NB4 (cell line): ENCODE measurements at places on chromosomes 6 and 20.

GRCh38 chr20:16107172-16107870, 465.9 kb downstream of the KIF16B start:
- no peak for DNase-seq

- DNase-seq: no peak
Observed at GRCh38 chr20:36311854-36312723, 6.0 kb downstream of the DLGAP4 start.

- peak; percentile 21 for DNase-seq
Observed at GRCh38 chr20:47688385-47689381, 96.6 kb downstream of the SULF2 start.

GRCh38 chr20:11001764-11002540, 328.2 kb upstream of the JAG1 start:
- peak; percentile 96 for DNase-seq

DNA sequence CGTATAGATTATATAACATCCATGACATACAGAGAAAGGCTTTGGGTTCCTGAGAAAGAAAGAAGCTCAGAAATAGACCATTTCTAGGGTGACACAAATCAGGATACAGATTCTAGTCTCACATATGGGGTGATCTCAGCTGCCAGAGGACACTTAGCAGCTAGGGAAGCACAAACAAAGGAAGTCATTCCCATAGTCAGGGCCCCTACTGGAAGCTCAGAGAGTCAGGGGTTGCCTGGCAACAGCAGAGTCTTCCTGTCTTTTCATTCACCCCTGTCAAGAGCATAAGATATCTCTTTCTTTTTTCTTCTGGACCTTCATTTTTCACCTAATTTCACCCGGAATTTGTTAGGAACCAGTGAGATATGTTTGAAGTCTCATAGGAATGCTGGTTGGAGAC, 81.9 kb upstream of the IYD start:
- no peak for DNase-seq

DNA sequence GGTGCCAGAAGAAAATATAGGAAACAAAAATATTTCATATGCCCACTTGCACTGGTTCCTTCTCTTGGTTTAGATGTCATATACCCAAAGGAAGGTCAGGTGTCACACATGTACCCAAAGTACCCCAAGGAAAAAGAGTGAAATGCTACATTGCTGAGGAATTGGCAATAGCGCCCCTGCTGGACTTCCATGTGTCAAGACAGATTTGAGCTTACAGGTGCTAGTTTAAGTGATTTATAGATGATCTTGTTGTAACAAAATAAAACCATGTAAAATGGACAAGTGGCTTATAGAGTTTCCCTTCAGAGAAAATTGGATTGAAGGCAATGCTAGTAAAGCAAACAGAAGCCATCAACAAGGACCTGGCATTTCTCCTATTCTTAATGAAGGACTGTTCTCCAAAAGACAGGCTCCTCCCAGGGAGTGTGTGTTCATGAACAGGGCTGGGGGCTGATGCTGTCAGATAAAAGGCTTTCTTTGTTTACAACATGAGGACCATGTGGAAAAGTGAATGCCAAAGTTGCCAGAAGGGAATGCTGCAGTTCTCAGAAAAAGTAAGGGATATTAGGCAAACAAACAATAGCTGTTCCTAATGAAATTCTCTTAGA, 64.3 kb upstream of the PAK5 start:
- DNase-seq: peak; percentile 23

- DNase-seq: no peak
Observed at GRCh38 chr6:109255087-109255486, 127.2 kb downstream of the CD164 start.

GRCh38 chr6:140052736-140053729, 678.6 kb upstream of the CITED2 start:
- peak; percentile 41 for DNase-seq

DNA sequence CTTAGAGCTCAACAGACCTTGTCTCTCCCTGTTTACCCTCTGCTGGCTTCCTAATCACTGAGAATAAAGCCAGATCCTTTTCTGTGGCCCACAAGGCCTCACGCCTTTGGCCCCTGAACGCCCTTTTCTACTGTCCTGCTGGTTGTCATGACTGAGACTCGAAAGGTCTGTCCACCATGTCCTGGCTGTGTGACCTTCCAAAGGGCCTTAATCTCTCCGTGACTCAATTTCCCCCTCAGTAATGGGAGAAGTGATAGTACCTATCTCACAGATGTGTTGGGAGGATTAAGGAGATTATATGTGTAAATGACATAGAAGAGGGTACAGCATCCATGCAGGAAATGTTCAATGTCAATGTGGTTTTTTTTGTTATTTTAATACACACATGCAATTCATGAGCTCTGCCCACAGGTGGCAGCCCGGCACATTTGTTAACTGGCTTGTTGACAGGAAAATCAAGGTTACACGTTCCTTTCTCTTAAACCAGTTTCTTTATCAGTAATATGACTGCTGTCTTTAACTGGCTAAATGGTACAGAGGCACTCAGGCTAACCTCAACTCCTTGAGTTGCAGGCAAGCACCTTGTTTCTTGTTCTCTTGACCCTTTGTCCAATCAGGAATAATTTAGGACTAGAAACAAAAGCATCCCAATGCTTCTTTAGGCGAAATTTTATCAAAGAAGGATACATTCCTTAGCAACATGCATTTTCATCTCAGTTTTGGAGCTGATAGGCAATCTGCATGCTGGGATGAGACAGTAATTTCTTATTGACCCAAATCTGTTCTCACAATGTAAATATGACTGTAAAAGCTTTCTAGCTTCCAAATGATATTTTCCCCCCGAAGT, 16.6 kb downstream of the SLC22A1 start:
- DNase-seq: peak; percentile 63

GRCh38 chr6:91387290-91388059, 800.6 kb upstream of the MAP3K7 start:
- no peak for DNase-seq

DNA sequence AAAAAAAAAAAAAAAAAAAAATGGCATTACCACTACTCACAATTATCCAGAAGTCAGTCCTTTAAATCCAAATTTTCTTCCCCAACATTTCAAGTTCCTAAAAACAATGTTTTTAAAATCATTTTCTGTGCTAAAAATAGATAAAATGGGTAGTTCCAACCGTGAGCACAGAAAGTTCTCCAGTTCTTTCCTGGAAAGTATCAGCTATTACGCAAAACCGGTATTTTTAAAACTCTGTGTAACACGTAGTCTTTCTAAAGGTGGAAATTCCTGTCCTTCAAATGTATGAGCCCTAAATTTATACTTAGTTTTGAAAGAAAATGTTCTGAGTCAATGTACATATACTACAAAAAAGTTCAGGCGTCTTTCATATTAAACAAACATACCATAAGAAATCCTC, 83.5 kb upstream of the SCAF8 start:
- DNase-seq: no peak

DNA sequence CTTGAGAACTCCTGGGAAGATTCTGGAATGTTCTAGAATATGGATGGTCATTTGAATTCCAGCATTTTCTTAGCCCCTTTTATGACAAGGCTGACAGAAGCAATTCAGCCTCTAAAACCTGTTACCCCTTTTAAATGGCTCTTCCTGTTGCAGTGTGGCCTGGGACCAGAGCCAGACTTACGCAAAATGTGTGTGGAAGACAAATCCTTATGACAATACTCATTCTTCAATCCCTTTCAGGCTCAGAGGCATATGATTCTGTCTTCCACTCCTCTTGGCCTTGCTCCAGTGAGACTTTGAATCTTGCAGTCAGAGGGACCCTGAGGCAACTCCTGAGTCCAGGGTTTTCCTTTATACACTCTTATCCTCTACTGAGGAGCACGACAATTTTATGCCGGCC, 287.0 kb downstream of the CLIC5 start:
- DNase-seq: no peak

- DNase-seq: peak; percentile 57
Observed at GRCh38 chr6:64520050-64520449, 884.4 kb downstream of the PHF3 start.

GRCh38 chr6:101386982-101387381, 6.5 kb upstream of the GRIK2 start:
- DNase-seq: no peak

DNA sequence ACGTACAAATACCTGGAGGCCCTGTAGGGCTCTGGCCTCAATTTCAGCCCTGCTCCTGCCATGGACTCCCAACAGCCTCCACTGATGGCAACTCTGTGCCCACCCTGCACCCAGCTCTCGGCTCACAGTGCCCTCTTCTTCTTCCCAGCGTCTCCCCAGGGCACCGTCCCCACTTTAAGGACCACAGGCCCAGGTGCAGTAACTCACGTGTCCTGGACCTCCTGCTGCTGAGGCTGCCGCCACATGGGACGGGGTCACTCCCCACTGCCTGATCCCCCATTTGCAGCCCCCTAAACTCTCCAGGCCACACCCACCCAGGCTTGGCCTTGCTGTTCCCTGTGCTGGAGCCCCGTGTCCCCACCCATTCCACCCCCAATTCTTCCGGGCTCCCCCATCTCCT, 223.4 kb downstream of the PREX1 start:
- no peak for DNase-seq

- DNase-seq: no peak
Observed at GRCh38 chr20:25005661-25006060, 13.1 kb upstream of the APMAP start.

GRCh38 chr6:88562353-88563276, 396.5 kb upstream of the CNR1 start:
- DNase-seq: no peak

DNA sequence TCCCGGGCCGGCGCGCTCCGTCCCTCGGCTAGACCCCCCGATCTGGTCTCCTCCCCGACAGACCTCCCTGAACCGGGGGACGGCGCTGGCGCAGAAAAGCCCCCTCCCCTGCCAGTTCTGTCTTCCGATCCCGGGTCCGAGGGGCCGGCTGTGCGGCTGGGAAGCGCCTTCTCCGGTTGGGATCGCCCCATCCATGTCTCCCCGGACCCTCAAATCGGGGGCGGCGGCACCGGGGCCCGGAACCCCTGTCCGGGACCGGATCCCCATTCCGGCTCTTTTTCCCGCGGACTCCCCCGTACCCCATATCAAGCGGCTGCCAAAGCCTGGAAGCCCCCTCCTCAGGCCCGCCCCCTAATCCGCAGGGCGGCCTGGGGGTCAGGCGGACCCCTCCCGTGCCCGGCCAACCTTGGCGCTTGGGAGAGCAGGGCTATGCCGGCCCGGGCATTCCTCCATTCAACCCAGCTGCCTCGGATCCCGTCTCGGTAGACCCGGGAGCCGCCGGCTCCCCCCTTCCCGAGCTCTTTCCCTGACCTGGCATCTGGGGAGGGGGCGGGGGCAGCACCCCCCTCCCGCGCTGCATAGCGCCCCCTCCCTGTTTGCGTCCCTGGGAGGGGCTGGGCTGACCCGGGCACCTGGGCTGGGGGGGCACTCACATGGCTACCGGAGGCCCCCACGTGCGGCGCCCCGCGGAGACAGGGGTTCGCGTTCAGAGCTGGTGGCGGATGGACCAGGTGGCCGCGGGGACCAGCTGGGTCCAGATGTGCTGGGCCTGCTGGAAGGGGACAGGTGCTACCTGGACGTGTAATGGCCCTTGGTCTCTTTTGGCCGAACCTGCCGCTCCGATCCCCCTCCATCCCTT, 643 bp downstream of the DLGAP4 start:
- DNase-seq: no peak

- DNase-seq: no peak
Observed at GRCh38 chr6:53302678-53303360, 45.9 kb downstream of the ELOVL5 start.

DNA sequence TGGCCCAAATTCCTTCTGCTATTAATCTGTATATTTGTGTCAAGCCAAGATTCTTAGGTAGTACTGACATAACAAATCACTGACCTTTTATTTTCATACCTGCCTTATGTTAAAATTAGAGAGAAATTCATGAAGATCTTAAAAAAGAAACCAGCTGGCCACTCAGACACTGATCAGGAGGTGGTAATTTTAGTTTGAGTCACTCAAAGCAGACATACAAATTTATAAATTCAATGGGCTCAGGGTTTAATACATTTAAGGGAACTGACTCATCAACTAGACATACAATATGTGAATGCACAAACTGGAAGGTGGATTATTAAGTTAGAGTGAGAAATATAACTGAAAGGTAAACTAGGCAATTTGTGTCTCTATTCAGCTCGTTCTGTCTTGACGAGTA, 711.9 kb upstream of the EYS start:
- DNase-seq: no peak

GRCh38 chr20:51884561-51884960, 82.2 kb upstream of the SALL4 start:
- no peak for DNase-seq

GRCh38 chr6:167682125-167682524, 144.6 kb upstream of the AFDN start:
- DNase-seq: no peak

DNA sequence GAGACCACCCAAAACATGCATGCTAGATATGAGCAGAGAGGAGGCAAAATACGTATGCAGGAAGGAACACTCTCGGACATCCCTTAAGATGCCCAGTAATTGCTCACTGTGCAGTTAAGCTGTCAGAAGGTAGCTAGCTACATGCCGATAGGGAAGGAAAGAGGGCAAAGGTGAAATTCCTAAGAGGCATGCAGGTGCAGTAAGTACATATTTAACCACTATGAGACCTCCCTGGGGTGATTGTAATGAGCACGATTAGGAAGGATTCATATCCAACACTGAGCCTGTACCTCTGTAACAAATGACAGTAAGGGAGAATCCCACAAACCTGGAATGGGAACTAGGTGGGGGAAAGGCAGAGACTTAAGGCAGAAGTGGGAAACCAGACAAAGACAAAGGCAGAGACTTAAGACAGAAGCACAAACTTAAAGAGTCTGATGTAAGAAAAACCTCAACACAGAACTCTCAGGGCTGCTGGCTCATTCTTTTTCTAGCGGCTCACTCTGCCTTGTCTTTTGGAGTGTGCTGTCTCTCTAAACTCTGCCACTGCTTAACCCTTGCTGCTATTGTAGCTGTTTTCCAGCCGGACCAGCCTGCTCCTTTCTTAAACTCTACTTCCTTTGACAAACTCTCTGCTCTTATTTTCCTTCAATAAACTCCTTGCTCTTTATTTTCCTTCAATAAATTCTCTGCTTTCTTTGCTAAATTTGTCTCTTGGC, 148.1 kb downstream of the UBE3D start:
- DNase-seq: no peak

DNA sequence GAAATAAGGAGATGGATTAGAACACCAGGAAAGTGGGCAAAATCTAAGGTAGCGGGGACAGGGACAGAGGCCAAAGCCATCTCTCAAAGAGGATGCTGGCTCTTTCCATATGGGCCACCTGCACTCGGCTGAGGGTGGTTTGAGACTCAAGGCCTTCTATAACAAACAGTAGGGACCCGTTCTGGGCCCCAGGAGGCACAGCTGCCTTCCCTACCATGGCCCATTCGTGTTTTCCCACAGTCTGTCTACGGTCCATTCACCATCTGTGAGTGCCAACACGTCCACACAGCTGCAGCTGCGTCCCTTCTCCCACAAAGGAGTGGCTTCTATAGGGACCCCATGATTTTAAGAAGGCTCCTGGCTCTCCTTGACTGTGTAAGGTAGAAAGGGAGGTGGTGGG, 871 bp downstream of the BANF2 start:
- no peak for DNase-seq

GRCh38 chr6:166419286-166419685, 36.5 kb upstream of the MPC1 start:
- peak; percentile 80 for DNase-seq

DNA sequence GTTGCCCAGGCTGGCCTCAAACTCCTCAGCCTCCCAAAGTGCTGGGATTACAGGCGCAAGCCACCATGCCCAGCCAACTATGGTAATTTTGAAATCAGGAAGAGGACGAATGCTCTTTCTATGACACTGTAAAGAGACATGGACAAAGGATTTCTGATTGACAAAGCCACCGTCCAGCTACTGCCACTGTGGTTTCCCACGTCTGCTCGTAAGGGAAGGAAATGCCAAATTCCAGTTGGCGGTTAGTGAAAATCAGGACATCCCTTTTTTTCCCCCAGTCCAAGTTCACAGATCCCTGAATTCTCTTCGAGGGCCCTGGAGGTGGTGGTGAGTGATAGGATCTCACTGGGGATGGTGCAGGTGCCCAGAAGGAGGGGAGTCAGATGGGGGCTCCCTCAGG, 31.2 kb downstream of the SNAI1 start:
- DNase-seq: no peak
